ENCODE measurements at places on chromosomes 1 and 21. TPM values are rescaled to one million over a fixed set of nuclear protein-coding genes. Genes with fewer than 3 reads are reported as not detected.

The VWA5B1 gene
- 0.10 TPM for total RNA-seq

DNA sequence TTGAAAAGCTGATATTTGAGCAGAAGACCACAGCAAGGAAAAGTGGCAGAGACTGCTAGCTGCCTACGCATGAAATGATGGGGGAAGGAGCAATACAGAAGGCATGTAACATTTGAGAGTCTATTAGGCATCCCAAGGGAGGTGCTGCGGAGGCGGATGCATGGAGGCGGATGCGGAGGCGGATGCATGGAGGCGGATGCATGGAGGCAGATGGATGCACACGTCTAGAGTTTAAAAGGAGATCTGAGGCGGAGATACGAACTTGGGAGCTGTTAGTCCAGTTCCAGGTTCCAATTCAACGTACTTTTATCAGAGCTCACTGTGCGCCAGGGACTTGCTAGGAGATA is 744 bp upstream of the DDX20 start:
- DNase-seq = no peak

DNA sequence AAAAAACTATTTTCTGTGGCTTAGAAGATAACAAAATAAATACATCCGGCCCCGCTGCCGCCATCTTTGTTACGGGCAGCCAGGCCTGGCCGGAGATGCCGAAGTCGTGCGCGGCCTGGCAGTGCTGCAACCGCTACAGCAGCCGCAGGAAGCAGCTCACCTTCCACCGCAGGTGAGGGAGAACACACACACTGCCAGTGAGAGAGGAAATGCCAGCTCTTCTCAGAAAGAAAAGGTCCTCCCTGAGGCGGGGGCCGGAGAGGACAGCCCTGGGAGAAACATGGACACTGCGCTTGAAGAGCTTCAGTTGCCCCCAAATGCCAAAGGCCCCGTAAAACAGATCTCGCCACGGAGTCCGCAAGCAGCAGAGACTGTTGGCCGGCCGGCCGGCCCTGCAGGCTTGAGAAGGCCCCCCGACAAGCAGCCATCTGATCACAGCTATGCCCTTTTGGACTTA is 323.2 kb downstream of the AMY1C start:
- DNase-seq = no peak

DNA sequence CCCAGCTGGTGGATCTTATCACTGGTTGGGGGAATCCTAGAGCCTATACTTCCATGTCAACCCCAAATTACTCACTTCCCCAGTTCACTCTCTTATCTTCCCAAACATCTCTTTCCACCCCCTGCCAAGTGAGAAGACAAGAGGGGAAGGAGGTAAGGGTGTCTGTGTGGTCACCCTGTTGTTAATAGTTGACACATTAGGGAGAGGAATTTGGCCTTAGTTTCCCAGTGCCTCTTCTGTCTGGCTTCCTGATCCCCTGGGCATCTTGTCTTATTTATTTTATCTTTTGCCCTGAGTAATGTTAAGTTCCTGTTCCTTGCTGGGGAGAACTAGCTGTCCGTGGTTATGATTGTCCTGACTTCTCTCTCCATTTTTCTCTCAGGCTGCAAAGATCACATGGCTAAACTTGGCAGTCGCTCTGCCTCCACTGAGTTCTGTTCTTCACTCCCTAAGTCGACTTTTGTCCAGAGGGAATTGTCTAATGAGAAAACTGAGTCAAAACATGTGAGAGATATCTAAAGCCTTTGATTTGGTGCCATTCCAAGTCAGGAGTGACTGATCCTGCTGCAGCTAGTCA is 157.1 kb upstream of the SYT6 start:
- DNase-seq = no peak

Measured in activated naive CD4-positive, alpha-beta T cell treated with anti-CD3 and anti-CD28 coated beads, Interleukin-2, amount 50 U/mL, for 72 hours (primary cell).